ENCODE measurements at places on chromosomes 3 and 15.
A peak's percentile ranks its signal among the peaks of the same experiment; 100 is the strongest.

DNA sequence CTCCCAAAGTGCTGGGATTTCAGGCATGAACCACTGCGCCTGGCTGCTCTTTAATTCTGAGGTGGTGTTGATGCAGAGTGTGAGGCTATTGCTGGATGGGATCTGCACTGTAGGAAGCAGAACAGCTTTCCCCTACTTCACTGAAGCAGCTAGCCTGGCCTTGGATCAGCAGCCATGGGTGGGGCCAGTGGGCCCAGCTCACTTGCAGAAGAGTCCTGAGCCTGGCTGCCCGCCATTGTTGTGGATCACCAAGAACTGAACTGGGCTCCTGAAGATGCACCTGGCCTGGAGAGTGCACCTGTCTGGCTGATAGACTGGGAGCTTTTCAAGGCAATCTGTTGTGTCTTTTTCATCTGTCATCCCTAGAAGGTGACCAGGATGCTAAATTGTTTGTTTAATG, 11.9 kb downstream of the TLNRD1 start:
- no peaks in the 10 kb centered on the region for H3K27me3 ChIP-seq
- no peaks in the 10 kb centered on the region for H3K36me3 ChIP-seq
- no peaks in the 10 kb centered on the region for H3K4me1 ChIP-seq
- H3K27ac ChIP-seq: no peak overlapping the region
- DNase-seq: no peak
- H3K4me3 ChIP-seq: no peak overlapping the region

GRCh38 chr3:107432013-107432515, 54.8 kb downstream of the CCDC54 start:
- peak overlapping the region; percentile 99 for H3K27ac ChIP-seq
- H3K27me3 ChIP-seq: no peaks in the 10 kb centered on the region
- H3K4me1 ChIP-seq: no peaks in the 10 kb centered on the region
- DNase-seq: no peak

DNA sequence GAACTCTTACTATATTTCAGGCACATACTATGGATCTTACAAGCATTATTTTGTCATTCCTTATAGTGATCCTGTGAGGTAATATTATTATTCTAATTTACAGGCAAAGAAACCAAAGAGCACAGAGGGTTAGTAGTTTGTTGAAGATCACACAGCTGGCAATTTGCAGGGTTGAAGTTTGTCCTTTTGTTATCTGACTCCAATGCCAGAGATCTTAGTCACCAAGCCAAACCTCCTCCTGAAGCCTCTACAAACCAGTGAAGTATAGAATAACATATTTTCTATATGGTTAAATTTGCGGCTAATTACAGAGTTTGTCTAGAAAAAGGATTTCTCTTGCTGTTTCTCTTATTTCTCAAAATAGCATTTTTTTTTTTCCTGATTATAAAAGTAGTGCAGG, 11.2 kb downstream of the ISLR2 start:
- peaks cover 8% of the 10 kb centered on the region for H3K4me1 ChIP-seq
- H3K4me3 ChIP-seq: no peak overlapping the region
- H3K27ac ChIP-seq: no peak overlapping the region
- DNase-seq: no peak

DNA sequence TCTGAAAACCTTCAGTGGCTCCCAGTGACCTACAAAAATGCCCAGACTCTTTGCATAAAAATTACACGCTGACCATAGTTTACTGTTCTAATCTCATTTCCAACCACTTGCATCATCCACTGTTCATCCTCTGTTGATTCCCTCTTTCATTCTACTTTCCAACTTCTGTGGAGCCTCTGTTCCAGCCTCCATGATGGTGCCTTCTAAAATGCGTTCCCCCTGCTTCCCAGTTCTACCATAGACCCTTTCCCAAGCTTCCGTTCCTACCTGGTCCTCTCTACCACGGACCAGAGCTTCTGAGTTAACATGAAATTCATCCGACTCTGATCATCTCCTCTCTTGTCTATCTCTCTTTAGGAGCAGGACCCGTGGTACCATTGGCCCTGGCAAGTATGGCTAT, 127.0 kb downstream of the THSD4 start:
- H3K4me1 ChIP-seq: no peaks in the 10 kb centered on the region
- no peak overlapping the region for H3K27ac ChIP-seq
- no peaks in the 10 kb centered on the region for H3K27me3 ChIP-seq
- no peak for DNase-seq

DNA sequence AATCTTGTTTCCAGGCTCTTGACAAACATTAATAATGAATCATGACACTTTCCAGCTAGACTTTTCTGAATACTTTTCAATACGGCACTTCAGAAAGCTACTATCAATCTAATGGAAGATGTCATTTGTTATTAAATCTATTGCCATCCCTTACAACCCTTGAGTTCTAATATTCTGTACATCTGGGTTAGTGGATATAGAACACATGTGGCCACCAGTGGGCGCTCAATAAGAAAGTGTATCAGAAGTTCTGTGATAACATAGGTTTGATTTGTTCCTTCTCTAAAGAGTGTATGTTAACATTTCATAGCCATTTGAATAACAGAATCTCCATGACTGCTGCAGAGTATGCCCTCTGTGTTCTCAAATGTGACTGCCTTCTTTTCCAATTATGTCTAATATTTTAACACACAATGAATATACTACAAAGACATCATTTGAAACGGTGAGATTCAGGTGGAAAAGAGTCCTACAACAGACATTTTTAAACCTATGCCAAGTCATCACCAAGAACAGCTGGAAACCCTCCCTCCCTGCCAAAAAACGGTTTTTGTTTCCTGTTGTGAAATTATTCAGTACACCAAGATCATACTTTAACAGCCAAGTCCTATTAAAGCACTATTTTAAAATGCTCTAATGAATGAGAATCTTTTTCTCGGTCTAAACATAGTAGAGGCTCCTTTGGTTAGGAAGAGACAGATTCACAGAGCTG, 22.2 kb downstream of the ALDH1A2 start:
- H3K36me3 ChIP-seq: no peaks in the 10 kb centered on the region
- no peak overlapping the region for H3K27ac ChIP-seq
- no peaks in the 10 kb centered on the region for H3K4me1 ChIP-seq
- H3K4me3 ChIP-seq: no peak overlapping the region
- no peak for DNase-seq
- no peaks in the 10 kb centered on the region for H3K27me3 ChIP-seq

DNA sequence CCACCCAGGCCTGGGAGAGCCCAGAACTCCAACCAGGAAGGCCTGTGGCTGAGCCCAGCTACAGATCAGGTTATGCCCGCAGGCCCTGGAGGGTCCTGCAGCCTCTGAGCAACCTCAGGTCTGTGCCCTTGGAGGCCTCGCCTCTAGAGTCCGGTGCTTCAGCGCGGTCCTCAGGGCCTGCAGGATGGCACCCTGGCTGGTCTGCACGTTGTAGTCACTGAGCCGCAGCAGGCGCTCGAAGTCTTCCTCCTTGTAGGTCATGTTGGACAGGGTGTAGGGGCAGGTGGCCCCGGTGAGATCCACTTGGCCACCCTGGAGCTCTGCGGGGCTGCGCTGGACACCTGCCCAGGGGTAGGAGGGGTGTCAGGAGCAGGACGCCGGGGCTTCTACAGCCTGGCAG, 25.8 kb downstream of the PLA2G4D start:
- H3K4me1 ChIP-seq: no peaks in the 10 kb centered on the region
- H3K36me3 ChIP-seq: no peaks in the 10 kb centered on the region
- no peak for DNase-seq
- no peak overlapping the region for H3K27ac ChIP-seq
- no peaks in the 10 kb centered on the region for H3K27me3 ChIP-seq
